ENCODE measurements at places on chromosomes 2 and 18.

DNA sequence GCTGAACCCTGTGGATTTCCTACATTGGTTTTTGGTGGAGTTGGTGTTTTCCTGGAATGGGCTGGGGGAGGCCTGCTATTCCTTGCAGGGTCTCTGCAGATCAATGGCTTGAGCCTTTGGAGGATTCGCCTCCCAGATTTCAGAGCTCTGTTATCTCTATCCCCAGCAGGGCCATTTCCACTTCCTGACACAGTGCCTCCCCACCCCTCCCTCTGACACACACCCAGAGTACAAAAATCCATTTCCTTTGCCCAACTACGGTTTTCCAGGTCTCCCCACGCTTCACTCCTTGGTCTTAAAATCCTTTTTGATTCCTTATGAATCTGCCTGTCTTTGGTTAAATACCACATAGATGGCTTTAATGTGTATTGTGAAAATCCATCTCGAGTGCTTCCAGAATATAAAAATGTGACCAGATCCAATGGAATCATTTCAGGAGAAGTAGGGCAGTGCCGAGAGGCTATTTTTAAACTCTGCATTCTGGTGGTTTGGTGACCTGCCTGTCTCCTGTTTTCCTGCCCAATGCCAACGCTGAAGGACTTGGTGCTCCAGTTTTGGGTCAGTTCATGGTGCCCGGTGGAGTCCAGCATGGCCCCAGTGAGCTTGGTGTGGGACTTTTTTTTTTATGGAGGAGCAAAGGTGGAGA, 60.9 kb downstream of the ARL4C start:
- no peak for DNase-seq

GRCh38 chr18:58754544-58755068, 83.3 kb downstream of the MALT1 start:
- no peak for DNase-seq

GRCh38 chr2:181399027-181399426, 58.2 kb upstream of the ITGA4 start:
- DNase-seq, result no peak

DNA sequence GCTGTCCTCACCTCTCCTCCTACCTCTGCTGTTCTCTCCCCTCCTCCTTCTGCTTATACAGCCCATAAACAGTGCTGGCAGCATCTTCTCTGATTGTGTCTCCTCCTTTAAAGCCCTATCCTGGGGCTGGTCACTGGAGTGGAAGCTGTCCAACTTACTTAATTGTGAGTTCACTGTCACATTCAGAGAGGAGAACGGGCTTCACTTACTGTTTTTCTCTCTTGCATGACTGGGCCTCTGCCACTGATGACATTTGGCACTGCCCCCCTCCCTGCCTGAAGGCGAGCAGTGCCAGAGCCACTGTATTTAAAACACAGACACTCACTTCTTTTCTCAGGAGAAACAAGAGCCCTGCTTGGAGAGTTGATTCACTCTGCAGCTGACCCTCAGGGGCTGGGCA, 12.3 kb downstream of the GAD1 start:
- no peak for DNase-seq

GRCh38 chr2:228329282-228329681, 147.8 kb upstream of the SPHKAP start:
- no peak for DNase-seq

All from effector CD4-positive, alpha-beta T cell (primary cell).